Spinal cord (tissue), 10 donors: ENCODE measurements at places on chromosomes 11 and 22.

- DNase-seq, result no peak
Measured at GRCh38 chr11:20119315-20119714, 41.0 kb downstream of the DBX1 start.

- no peak for DNase-seq
Measured at GRCh38 chr11:83116015-83116641, 40.8 kb upstream of the PCF11 start.

DNA sequence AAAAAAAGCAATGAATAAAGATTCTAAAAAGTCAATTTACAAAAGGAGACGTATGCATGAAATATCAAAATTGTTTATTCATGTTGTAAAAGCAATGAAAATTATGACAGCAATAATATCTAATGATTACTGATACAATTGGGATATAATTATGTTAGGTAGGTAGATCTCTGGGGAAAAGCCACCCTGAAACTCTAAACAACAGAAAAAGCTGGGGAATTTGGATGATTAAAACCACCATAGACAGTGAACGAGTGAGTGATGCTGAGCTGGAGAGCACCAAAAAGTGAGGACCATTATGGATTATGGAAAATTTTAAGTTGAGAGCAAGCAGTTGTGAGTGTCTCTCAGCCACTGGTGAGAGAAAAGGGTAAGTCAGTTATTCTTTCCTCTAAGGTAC lies at the start of gene OR10G8:
TSS of gene OR10G8 (plus strand) at position 301 of the 400 bp plus-strand sequence. CDS start 2,825 bp downstream, outside the sequence.
- no peak for DNase-seq

DNA sequence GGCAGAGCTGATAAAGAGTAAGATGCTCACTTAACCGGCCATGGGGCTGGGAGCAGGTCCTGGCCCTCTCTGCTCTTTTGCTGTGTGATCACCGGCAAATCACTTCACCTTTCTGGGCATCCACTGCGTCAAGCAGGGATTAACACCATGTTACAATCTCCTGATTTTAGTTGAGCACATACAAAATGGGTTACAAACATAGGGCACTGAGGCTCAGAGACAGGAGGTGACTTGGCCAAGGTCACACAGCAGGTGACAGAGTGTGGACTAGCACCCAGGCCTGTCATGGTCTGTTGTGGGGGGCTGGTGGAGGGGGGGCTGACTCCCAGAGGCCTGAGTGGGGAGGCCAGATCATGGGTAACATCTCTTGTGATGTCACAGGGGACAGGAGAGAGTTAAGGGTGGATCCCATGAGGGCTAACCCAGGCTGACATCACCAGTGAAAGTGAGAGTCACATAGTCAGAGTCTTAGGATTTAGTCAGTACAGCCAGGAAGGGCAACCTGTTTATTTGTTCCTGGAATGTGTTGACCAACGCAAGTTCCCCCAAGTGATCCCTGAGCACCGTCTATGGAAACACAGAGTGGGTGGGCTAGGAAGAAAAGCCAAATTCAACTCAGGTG lies 27.8 kb downstream of the GDPD5 start:
- no peak for DNase-seq

DNA sequence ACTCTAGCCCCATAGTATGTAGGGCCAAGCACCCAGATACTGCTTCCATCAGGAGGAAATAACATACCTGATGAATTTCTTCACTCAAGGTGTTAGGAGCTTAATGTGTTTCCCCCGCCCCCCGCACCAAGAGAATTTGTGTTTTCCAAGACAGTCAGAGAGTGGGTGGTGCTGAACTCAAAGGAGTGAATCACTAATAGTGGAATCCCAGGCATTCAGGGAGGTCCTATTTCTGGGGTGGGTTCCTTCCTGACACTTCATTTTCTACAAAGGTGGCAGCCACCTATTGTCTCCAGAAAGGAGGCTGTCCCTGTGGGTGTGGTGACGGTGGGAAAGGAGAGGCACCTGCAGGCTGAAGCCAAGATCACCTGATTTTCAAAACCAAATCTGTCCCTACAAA lies 50.8 kb upstream of the ELF5 start:
- DNase-seq, result no peak
